ENCODE measurements at places on chromosomes 4 and X.

GRCh38 chrX:118745570-118745969, 18.2 kb downstream of the IL13RA1 start:
- no peak for DNase-seq

- DNase-seq: no peak
These were observed 591.5 kb upstream of the PITX2 start for GRCh38 chr4:111214371-111214770.

GRCh38 chr4:140151699-140152012, 2.3 kb downstream of the MAML3 start:
- DNase-seq: no peak

GRCh38 chrX:15505101-15505500, 4.5 kb downstream of the BMX start:
- DNase-seq: no peak

Measured in Panc1 (cell line).